ENCODE measurements at places on chromosomes 1 and 21. TPM values are rescaled to one million over a fixed set of nuclear protein-coding genes. Genes with fewer than 3 reads are reported as not detected.

DNA sequence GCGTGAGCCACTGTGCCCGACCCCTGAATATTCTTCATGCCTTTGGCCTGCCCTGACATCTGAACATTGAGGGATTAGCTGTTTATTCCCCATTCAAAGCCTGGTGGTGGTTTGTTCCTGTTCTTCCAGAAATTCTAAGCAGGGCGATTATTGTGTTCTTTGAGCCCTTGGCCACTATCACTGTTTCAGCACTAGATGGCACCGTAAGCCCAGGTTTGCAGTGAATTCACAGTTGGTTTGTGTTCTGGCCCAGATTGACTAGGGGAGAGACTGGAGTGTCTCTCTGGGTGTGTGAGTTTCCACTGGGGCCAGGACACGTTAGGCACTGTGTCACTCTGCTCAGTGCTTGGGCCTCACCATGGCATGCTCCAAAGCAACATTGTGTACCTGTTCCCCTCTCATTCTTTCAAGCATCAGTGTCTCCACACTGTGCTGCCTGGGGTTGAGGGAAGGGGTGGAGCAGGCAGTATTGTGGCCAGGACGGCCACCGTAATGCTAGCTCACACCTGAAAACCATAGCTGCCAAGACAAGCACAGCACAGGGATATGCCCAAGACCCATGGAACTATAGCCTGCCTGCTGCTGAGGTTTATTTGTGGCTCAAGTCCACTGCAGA is 52.7 kb downstream of the PKN2 start:
- no peak overlapping the region for H3K4me3 ChIP-seq
- peak overlapping the region; percentile 0 for H3K27ac ChIP-seq
- no peaks in the 10 kb centered on the region for H3K27me3 ChIP-seq
- peaks cover 2% of the 10 kb centered on the region for H3K36me3 ChIP-seq
- no peak for DNase-seq

GRCh38 chr1:64745181-64745985 is 508 bp downstream of the RAVER2 start:
- peak overlapping the region; percentile 88 for H3K4me3 ChIP-seq
- no peaks in the 10 kb centered on the region for H3K27me3 ChIP-seq
- peak overlapping the region; percentile 49 for H3K27ac ChIP-seq

DNA sequence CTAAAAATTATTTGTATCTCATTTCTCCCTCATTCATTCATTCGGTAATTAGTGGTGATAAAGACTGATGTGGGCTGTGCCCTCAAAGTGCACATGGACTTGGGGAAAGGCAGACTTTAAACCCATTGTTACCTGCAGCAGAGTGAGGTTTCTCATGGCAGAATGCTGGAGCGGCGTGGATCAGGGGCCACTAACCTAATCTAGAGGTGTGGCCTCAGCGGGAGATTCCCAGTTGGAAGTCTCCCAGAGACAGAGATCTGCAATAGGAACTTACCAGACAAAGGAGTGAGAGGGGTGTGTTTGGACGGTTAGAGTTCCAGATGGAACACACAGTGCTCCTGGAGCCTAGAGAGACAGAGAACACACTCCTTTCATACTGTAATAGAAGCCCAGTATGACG is 73.5 kb downstream of the VPS26C start:
- no peak overlapping the region for H3K27ac ChIP-seq
- H3K27me3 ChIP-seq: no peaks in the 10 kb centered on the region
- no peak for DNase-seq
- peaks cover 3% of the 10 kb centered on the region for H3K4me1 ChIP-seq
- peaks cover 12% of the 10 kb centered on the region for H3K36me3 ChIP-seq

DNA sequence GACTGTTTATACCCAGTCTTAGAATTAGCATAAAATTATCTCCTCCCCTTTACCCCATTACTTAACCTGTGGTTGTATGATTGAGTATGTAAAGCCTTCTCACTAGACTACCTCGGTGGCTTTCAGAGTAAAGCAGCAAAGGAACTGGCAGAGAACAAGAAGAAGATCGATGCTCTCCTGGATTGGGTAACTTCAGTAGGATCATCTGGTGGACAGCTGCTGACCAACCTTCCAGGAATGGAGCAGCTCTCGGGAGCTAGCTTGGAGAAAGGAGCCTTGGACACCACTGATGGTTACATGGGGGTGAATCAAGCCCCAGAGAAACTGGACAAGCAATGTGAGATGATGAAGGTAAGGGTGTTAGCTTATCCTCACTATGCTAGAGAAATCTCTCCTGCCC is 138.6 kb upstream of the BMP8A start:
- peaks cover 12% of the 10 kb centered on the region for H3K4me1 ChIP-seq
- H3K27ac ChIP-seq: peak overlapping the region; percentile 67
- H3K36me3 ChIP-seq: peaks cover 22% of the 10 kb centered on the region
- H3K4me3 ChIP-seq: no peak overlapping the region
- no peaks in the 10 kb centered on the region for H3K27me3 ChIP-seq
- no peak for DNase-seq

DNA sequence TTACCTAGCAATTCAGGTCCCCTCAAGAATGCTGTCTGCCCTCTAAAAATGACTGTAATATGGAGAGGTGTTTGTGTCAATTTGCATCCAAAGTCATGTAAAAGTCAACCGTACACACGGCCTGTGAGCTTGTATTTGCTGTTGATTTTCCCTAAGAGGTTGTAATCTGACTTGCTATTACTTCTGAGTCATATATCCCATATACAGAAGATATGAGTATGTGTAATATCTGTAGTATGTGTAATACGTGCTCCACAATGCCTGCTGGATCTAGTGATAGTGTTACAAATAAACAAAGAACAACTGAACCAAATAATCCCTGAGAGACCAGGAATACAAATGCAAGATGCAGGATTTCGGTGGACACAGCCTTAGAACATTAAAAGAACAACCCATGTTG is 1.4 kb upstream of the KCNJ6 start:
- no peak overlapping the region for H3K27ac ChIP-seq
- H3K4me3 ChIP-seq: no peak overlapping the region
- H3K27me3 ChIP-seq: peaks cover 62% of the 10 kb centered on the region
- no peak for DNase-seq
- peaks cover 6% of the 10 kb centered on the region for H3K4me1 ChIP-seq
- H3K36me3 ChIP-seq: peaks cover 3% of the 10 kb centered on the region

DNA sequence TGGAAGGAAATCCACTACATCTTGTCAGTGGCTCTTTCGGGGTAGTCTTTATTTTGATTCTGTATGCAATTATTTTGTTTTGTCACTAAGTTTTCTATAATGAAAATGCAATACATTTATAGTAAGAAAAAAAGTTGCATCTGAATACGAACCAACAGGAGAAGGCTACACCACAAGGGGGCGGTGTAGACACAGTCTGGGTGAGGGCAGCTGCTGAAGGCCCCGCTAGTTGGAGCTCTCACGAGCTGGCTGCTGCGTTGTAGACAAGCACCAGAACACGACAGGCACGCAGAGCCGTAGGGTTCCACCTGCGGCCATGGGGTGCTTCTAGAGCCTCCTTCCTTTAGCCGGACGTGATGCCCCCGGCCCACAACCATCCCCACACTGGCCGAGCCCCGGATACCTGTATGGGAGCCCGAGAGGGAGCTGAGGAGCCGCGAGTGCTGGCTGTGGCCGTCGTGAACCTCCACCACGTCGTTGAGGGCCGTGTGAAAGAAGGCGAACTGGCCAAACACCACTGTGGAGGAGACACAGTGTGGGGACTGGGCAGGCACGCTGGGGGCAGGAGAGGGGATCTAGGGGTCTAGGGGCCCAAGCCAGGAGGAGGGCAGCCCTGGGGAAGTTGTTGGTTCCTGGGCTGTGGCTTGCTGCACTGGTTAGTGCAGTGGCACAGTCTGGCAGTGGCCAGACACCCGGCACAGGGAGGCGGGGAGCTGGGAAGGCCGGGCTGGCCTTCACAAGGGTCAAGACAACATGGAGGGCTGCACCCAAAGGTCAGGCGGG is 160.8 kb downstream of the ZSCAN20 start:
- peak; percentile 81 for DNase-seq
- peaks cover 63% of the 10 kb centered on the region for H3K27me3 ChIP-seq
- no peaks in the 10 kb centered on the region for H3K36me3 ChIP-seq
- no peak overlapping the region for H3K4me3 ChIP-seq

DNA sequence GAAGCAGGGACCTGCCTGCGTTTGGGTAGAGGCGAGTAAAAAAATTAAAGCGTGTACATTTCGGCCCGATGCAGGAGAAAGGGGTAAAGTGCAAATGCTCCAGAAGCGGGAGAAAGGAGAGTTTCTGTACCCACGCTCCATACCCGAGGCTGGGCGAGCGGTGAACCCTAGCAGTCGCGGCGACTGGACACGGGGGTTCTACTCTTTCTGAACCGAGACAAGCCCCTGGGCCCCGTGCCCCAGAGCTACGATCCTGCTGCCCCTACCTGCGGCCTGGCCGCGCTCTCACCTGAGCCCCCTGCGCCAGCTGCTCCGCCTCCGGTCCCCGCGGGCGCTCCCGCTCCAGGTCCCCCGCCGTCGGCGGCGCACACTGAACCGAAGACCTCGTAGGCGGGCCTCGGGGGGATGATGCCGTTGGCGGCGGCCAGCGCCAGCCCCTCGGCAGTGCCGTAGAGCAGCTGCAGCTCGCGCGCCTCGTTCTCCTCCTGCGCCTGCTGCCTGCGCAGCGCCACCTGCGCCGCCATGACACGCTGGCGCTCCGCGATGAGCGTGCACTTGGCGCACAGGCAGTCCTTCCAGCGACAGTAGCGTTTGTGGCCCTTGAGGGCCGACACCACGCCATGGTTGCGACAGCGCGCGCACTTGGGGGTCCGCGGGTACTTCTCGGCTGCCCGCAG is 2.4 kb downstream of the DMRTA2 start:
- DNase-seq: no peak
- H3K27me3 ChIP-seq: peaks cover 84% of the 10 kb centered on the region
- H3K4me3 ChIP-seq: peak overlapping the region; percentile 86
- H3K4me1 ChIP-seq: peaks cover 41% of the 10 kb centered on the region

Gene TRIM67
- not detected for total RNA-seq

Gene TRIM63
- not detected for total RNA-seq

Gene HOOK1
- total RNA-seq: 18.0 TPM

Gene PLA2G2D
- not detected for total RNA-seq

Gene ENAH
- total RNA-seq: 0.73 TPM

Gene SNIP1
- total RNA-seq: 51.1 TPM

Gene SMCP
- not detected for total RNA-seq

Gene CHAF1B
- 5.7 TPM for total RNA-seq

All from T-helper 17 cell (primary cell).